ENCODE measurements at places on chromosomes 2 and 18.

GRCh38 chr2:241894681-241895426 is 25.3 kb downstream of the RTP5 start:
- DNase-seq: no peak

DNA sequence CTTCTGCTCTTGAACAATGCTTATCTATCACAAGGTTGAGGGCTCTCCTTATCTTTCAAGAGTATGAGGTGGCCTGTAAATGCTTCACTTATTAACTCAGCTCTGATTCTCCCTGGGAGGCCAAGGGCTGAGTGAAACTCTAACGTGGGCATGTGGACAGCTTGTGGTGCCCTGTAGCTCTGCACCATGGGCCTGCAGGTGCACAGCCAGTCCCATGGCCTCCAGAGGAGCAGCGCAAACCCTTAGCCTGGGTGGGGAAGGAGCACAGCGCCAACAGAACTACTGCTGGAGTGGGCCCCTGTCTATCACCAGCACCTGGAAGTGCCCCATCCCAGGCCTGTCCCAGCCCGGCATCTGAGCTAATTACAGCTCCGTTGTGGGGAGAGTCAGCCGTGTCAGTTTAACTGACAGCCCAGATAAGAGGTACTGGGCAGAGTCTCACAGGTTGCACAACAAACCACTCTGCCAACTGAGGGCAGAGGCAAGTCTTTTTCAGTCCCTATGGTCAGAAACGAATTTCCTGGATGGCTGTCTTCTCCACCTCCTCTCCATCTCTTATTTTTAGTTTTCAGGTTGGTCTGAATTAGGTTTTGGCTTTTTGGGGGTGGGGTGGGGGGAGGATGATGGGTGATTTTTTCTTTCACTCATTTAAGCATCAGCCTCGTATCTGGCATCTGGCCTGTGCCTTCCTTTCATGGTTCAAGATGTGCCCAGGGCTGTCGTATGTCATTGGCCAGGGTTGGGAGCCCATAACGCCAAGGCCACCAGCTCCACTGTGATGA is 219.5 kb downstream of the BCL2 start:
- DNase-seq: no peak

- DNase-seq: no peak
Measured at GRCh38 chr2:33321236-33321771, 155.1 kb upstream of the RASGRP3 start.

DNA sequence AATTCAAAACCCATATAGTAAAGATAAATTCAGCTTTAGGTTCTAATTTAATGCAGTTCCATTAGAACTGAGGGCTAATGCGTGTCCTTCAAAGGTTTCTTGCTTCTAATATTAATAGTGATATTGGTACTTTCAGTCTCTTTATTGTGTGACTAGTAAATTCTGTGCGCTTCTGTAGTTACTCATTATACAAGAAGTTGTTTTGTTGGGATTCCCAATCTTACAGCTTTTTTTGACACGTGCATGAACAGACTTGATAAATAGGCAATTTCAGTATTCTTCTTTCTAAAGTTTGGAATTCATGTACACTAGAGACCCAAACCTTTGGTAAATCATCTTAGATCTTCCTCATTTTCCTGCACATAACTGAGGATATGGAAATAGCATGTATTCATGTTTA is 71.8 kb downstream of the HAUS1 start:
- no peak for DNase-seq

GRCh38 chr2:96130483-96130882 is 7.8 kb downstream of the ASTL start:
- no peak for DNase-seq

- no peak for DNase-seq
Measured at GRCh38 chr2:50648041-50648700, 383.8 kb downstream of the NRXN1 start.

GRCh38 chr18:47767699-47768098 is 162.8 kb downstream of the SMAD2 start:
- no peak for DNase-seq

GRCh38 chr2:195364015-195364965 is 292.7 kb upstream of the SLC39A10 start:
- DNase-seq: no peak

DNA sequence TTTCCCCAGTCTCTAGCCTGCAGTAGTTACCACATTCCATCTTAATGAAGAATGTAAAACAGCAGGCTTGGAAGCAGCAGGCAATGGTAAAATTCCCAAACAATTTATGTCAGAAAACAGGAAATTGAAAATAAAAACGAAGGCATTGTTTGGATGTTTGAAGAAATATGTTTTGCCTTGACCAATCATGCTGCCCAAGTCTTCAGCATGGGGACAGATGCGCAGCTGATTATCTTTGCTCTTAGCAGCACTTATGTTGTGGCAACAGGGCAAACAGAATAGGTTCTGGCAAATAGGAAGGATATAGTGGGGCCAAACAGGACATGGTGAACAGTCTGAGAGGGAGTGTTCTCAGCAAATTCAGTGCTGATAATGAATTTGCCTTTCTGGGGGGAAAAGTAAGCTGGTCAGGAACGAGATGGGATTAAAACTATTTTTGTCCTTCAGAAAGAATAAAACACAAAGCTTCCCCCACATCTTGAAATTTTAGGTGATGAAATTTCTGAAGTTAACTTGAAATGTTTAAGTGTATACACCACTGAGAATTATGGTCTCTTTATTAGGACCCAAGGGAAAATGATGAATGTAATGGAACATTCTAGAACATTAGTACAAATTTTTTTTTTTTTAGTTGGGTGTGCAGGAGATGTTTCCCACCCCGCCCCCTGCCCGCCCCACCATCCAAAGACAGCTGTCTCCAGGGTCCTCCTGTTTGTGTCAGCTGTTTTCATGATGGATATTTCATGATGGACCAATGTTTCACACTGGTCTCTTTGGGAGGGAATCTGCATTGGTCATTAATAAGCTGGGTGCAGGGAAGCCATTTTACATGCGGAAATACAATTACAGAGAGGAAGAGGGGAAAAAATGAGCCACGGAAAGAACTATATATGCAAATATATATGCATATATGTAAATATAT is 239.5 kb upstream of the REV1 start:
- DNase-seq: no peak

DNA sequence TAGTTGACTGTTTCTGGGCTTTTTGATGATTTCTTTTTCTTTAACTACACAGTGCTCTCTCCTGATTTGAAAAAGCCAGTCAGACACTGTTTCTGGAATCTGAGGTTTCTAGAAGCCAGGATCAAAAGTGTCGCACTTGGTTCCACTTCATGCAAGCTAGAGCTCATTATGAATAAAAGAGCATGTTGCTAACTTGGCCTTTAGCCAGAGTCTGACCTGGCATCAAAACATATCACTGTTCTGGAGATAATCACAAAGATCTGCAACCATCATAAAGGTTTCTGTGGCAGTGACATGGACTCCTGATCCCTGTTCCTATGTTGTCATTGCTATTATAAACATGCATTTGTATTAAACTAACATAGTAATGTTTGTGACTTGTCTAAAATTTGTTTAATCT is 76.1 kb upstream of the MAPRE2 start:
- no peak for DNase-seq

- DNase-seq: no peak
Measured at GRCh38 chr2:19879120-19879519, 22.7 kb downstream of the TTC32 start.

DNA sequence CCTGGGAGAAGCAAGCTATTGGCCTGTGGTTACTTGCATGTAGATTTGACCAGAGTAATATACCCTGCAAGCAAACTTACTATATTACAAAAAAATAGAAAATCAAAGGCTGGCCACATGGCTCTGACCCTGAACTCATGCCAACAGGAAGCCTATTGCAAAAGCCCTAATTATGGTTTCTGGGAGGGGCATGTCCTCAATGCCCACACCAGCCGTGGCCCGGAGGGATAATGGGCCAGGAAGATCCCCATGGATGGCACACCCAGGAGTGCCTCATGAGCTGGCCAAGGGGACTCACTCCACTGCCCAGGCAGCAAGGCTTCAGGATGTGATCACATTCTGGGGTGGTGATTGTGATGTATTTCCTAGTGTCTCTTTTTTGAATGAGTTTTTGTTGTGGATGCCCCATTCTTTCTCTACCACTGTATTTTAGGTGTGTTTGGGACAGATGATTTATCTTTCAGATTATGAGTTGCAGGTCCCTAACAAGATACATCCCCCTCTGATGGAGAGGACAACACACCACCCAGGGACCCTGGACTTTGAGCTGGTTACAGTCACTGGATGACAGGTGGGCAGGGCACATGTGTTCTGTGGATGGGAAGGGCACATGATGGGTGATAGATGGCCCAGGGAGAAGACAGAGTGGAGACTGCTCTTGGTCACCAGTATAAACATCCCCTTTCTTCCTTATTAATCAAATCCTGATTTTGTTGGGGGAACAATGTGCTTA is 18.7 kb upstream of the TFCP2L1 start:
- no peak for DNase-seq

GRCh38 chr2:67169417-67170140 is 227.6 kb upstream of the ETAA1 start:
- DNase-seq: no peak

GRCh38 chr2:10344105-10345066 is 41.7 kb downstream of the HPCAL1 start:
- DNase-seq: no peak

DNA sequence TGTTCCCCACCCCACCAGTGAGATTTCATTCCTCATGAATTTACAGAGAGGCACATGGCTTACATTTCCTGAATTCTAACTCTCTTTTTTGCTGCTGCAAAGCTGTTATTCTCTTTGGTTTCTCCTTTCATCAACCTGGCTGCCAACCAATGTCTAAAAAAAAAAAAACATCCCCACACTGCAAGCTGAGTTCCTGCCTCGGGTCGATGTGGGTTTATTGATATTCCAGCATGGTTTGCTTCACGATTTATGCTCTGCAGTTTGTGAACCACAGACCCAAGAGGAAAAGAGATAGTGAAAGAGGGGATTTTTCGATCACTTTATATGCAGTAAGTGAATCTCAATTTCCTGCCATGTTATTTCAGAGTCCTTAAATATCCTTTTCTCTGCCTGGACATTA is 363.6 kb downstream of the LPIN1 start:
- DNase-seq: no peak

GRCh38 chr2:156305121-156305520 is 27.4 kb downstream of the NR4A2 start:
- DNase-seq: no peak

- no peak for DNase-seq
Measured at GRCh38 chr18:36352384-36352783, 54.9 kb downstream of the FHOD3 start.

- no peak for DNase-seq
Measured at GRCh38 chr2:88077080-88077479, 9.5 kb downstream of the SMYD1 start.
